ENCODE measurements at places on chromosomes 2 and 18.

- no peak for DNase-seq
Measured at GRCh38 chr2:5453220-5454050, 238.7 kb upstream of the SOX11 start.

DNA sequence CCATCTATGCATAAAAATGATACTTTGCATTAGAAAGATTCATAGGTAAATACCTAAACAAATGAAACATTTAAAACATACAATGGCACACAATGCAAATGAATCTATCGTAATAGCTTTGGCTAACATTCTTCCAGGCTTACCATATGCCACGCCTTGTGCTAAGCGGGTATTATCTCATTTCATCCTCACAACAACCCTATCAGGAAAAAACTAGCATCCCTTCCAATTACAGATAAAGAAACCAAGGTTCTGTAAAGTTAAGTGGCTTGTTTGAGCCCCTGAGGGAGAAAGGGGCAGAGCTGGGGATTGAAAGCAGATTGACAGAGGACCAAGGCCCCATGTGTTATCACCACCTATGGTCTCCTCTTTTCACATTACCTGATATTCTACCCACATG lies 145.4 kb upstream of the ETAA1 start:
- no peak for DNase-seq

DNA sequence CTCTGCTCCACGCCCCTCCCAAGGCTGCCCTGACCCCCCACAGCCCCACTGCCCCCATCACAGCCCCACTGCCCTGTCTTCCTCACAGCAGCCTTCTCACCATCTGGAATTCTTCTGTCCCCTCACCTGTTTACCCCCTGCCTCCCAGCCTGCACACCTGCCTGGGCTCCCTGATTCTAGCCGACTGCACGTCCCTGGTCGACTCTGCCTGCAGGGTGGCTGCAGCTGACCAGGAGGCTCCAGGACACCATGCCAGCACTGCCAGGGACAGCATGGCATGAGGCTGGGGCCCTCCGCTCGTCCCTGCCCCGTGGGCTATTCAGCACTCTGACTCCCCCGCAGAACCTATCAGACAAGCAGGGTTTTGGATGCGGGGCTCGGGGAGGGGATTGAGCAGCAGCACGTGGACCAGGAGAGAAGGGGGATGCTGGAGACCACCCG lies 254.1 kb downstream of the HDAC4 start:
- no peak for DNase-seq

DNA sequence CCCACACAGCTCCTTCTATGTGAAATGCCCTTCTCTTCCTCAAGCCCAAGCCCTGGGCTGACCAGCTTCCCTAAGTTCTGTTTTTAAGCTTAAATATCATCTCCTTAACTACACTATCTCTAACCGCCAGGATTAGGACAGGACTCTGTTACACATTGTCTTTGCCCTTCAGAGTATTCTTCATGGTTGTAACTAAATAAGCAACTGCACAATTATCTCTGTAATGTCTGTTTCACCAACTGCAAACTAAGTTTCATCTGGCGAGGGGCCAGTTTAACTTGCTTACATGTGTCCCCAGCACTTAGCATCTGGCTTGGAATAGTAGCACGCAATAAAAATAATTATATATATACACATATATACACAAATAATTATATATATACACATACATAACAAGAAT lies 1.1 kb upstream of the ERMN start:
- DNase-seq = no peak

DNA sequence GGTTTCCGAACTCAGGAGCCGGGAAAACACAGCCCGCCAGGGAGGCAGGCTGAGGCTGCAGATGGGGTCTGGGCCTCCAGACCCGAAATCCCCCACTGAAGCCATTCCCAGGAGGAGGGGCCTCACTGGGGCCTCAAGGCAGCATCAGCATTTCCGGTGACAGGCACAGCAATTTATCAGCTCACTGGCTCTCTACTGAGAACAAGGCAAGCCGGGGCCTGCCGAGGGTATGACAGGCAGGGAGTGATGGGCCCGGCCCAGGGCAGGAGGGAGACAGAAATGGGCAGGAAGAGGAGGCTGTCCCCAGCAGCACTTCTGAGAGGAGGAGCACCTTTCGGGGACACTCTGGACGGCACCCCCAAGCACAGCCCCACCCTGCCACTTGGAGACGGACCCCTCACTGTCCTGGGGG lies 12.5 kb downstream of the SDC1 start:
- DNase-seq = no peak

DNA sequence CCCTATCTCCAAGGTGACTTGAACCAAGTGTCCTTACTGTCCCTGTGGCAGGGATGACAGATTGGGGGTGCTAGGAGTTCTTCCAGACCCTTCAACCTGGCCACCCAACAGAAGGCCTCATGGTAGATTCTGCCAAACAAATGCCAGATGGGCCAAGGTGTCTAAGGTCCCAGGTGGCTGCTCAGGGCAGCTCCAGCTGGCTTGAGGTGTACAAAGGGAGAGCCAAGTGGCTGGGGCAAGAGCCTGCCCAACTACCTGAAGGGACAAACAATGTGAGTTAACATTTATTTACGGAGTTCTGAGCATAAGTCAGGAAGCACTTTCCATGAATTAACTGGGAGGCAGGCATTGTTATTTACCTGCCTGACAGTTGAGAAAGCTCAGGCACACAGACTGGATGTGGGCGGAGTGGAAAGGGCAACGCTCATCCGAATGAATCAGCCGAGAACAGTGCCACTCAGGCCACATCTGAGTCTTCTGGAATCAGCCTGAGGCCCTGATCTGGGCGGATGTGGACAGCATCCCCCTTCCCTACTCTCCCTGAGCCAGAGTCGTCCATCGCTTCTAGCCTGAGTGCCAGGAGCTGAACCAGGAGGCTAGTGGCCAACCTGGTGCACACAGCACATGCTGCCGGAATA lies 4.4 kb upstream of the KCNIP3 start:
- no peak for DNase-seq

GRCh38 chr2:233453111-233453915 lies 99.0 kb downstream of the DGKD start:
- DNase-seq = no peak

DNA sequence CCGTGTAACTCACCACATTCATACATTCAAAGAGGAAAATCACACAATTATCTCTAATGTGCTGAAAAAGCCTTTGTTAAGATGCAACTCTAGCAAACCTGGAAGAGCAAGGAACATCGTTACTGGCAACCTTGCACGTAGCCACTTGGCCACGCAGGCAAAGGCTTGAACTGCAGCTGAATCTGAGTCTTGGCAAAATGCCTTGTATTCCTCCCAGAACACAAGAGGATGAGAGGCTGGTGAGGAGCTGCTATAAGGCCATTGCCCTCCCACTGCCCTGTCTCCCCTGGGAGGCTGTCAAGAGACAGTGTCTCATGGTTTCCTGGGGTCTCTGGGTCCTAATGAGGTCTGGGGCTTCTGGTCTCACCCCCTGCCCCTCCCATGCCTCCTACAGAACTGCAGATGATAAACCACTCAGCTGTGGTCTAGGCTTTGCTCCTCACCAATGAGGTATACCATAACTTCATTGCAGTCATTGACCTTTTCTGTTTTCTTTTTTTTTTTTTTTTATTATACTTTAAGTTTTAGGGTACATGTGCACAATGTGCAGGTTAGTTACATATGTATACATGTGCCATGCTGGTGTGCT lies 141.4 kb downstream of the SPP2 start:
- DNase-seq = no peak

DNA sequence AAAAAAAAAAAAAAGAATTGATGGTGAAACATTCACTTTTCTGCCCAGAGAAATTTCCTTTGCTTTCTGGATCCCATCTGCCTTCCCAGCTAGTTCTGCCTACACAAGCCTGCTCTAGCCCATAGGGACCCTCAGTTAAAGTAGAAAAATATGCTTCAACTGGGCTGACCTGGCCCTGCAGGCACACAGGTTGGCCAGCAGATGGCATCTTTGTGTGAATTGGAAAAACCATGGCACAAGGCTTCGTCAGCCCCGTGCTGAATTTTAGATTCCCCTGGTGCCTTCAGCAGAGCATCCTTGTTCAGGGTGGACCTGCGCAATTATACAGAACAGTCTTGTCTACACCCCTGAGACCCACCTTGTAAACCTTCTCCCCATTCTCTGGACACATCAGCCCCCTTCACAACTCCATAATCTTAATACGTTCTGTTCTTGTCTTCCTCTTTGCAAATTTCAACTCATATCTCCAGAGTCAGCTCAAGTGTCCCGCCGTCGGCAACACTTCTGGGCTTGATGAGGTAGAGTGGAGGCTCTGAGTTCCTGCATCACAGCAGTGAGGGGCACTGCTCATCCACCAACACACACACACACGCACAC lies 114.5 kb downstream of the INSIG2 start:
- peak; percentile 40 for DNase-seq

DNA sequence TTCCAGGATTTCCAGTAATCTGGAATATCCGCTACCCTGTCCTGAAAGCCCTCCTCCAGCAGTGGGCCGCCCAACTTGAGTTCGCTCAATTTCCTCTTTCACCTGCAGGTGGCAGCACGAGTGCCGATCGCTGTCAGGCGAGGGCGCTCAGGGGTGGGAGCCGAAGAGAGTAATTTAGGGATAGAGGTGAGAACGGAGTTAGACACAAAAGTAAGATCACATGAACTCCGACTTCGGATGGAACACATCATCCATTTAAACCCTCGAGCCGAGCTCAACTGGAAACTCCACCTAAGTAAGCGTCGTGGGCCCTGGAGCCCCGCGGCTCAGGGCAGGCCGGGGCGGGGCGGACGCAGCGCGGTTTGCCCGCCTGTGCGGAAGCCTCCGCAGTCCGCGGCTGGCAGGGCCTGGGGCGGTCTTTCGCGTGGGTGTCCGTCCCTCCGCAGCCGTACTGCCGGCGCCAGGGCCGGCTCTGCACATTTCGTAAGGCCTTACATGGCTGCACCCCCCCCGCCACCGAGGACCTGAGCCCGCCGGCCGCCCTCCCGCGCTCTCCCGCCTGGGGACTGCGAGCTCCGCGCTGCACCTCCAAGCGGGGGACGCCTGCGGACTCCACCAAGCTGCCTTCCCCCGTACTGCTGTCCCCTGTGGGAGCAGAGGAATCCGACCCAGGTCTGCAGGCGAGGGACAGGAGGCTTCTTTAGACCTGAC lies 61.2 kb downstream of the SEMA4F start:
- peak; percentile 91 for DNase-seq

DNA sequence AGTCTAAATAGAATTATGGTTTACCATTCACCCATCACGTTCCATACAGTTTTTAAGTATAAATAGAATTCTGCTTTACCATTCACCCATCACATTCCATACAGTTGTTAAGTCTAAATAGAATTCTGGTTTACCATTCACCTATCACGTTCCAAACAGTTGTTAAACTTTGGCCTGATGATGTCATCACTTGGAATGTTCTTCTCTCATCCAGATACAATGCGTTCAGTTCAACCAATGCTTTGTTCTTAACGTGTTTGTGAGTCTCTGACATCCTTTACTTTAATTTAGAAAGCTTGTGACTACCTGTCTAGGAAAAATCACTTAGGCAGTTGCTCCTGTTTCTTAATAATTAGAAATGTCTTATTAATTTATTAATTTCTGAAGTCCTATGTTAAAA lies 236.3 kb upstream of the RASGRP3 start:
- DNase-seq = no peak

- DNase-seq = no peak
Measured at GRCh38 chr2:106988361-106988760, 102.4 kb upstream of the ST6GAL2 start.

DNA sequence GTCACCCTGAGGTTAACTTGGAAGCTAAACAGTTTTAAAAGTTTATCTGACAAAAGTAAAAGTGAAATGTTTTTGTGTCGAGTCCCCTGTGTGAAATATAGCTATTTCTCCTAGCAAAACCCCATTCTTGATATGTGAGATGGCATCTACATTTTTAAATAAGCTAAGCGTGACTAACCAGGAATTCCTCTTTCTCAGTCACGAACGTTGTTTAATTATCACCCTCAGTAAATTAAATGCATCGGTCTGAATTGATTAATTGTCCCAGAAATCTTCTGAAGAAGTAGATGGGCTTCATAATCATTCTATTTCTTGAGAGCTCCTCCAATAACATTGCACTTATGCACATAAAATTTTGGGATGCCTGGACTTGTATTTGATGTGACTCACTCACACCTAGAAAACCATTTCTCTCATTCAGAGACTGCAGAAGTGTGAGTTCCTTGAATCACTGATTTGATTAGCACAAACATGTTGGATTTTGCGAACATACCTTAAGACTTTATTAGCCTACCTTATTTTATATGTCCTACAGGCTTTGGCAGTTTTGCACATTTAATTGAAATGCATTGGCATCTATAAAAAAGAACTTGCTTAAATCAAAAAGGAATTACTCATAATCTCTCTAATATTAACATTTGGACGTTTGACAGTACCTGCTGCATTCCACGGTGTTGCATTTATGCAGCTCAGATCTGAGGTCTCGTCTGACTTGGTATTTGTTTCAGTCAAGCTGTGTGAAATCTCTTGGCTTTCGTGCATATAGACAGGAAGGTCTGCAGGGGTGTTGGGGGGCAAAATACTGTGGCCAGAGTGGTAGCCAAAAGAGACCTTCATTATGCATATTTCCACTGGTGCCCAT lies 475.2 kb downstream of the EPHA4 start:
- DNase-seq = no peak

GRCh38 chr18:48229552-48229981 lies 179.6 kb downstream of the ZBTB7C start:
- no peak for DNase-seq

DNA sequence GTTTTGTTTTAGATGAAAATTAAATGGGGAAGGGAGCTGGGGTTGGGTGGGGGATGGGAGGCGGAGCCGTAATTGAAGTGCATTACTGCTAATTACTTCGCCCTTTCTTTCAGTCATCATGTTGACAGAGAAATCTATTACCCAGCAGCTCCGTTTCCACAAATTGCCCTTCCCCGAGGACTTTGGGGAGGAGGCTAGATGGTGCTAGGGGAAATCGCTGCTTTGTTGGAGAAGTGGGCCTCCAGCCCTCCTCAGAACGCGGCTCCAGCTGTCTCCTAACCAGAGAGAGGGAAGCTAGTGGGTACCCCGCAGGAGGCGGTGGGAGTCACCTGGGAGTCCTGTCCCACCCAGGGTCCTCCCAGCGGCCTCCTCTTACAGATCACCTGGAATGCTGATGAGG lies 130.9 kb upstream of the MYCN start:
- DNase-seq = no peak

GRCh38 chr2:3451926-3452671 lies 67.2 kb downstream of the ADI1 start:
- no peak for DNase-seq

- no peak for DNase-seq
Measured at GRCh38 chr18:79524181-79525078, 128.7 kb downstream of the NFATC1 start.

DNA sequence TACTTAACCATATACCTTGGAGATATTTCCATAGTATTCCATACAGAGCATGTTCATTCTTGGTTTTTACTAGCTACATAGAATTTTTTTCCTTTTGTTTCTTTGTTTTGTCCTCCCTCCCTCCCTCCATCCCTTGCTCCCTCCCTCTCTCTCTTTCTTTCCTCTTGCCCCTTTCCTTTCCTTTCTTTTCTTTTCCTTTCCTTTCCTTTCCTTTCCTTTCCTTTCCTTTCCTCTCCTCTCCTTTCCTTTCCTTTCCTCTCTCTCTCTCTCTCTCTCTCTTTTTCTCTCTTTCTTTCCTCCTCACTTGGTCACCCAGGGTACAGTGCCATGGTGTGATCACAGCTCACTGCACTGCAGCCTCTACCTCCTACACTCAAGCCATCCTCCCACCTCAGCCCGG lies 28.3 kb downstream of the RPL37A start:
- DNase-seq = no peak

GRCh38 chr2:97785818-97786217 lies 72.4 kb downstream of the ZAP70 start:
- no peak for DNase-seq

GRCh38 chr2:174788291-174788929 lies 24.1 kb upstream of the CHRNA1 start:
- DNase-seq = no peak

- no peak for DNase-seq
Measured at GRCh38 chr2:201158111-201158929, 24.6 kb upstream of the CASP10 start.
